ENCODE measurements at places on chromosomes 3 and 15.
A peak's percentile ranks its signal among the peaks of the same experiment; 100 is the strongest.

DNA sequence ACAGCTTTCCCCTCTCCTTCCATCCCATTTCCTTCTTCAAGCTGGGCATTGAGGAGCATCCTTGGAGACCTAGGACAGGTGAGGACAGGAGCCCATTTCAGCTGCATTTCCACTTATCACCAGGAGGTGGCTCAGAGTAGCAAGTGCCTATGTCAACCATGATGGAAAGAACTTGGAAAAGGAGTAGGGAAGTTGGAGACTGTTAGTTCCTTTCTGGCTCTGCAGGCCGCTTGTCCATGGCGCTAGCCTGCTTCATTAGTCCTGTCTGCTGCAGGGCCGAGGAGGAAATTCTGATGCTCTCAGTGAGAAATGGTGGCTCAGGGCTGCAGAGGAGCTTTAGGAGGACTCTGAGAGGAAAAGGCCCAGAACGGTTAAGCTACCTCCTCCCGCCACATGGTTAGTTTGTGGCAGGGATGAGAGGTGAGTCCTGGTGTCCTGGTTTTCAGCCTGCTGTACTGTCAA lies 7.0 kb upstream of the CD276 start:
- no peak for DNase-seq

DNA sequence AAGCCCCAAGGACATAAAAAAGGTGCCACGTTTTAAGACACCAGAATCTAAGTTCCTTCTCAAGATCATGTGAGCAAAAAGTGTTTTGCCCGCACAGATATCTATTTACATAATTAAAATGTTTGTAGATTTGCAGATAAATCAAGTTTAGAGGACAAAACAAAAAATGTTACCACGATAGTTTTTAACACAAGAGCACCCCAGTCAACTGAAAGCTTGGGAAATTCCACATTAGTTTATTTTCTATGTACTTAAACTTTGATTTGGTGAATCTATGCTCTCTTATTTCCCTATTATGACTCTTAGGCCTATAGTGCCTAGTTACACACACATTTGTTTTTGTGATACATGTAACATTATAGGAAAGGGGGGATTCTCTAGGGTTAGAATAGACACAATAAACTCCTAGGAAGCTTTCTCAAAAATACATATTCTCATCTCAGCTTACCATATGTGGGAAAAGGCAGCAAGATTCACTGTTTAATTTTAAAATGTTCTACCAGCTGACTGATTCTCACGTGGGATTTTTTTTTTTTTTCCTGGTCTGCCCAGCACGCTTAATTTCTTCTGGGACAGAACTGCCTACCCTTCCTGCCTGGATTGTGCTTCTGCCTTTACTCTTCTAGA lies 8.4 kb upstream of the LEKR1 start:
- DNase-seq = no peak

DNA sequence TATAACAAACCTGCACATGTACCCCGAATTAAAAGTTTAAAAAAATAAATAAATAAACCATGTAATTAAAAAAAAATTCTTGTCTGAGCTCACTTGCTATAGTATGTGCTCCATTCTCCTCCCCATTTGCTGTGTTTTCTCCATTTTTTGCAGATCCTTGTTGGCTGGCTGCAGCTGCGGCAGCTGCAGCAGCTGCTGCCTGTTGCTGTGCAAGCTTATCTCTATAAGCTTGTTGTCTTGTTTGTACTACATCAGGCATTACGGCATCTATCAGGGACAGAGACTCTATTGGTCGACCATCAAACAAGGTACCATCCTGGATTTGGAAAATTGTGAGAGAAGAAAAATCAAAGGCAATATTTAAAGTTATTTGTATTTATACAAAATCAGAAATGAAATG lies 145.9 kb downstream of the TBL1XR1 start:
- DNase-seq = peak; percentile 17

- DNase-seq = no peak
Observed at GRCh38 chr3:5141760-5142159, 19.7 kb downstream of the ARL8B start.

DNA sequence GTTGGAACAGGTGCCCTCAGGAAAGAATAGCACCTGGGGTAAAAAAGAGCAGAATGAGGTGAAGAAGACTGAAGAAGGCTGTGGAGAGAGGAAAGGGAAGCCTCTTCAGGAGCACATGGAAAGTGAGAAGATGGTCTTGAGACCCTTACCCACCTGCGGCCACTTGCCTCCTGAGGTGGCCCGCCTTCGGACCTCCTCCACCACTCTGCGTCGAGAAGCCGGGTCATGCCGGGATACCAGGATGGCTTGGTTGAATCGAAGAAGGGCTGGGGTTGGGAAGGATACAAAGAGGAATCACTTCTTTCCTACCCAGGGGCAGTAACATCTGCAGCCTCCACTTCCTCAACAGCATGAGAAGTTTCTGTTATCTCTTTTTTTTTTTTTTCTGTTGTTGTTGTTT lies 3.0 kb downstream of the LPCAT4 start:
- DNase-seq = no peak

GRCh38 chr3:64369390-64369789 lies 144.1 kb upstream of the PRICKLE2 start:
- no peak for DNase-seq

DNA sequence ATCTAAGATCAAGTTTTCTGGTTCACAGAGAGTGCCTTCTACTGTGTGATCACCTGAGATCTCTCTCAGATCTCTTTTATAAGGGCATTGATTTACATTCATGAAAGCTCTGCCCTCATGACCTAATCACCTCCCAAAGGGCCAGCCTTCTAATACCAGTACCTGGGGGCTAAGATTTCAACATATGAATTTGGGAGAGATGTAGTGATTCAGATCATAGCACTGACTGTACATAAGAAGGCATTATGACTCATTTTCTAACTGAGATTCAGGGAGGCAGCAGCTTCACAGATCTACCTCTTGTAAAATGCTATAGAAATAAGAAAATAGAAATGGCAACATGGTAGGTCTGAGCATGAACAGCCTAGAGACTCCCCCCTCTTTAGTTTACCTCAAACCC lies 39.6 kb downstream of the VGLL3 start:
- DNase-seq = no peak

GRCh38 chr3:171648069-171648468 lies 162.2 kb downstream of the PLD1 start:
- DNase-seq = no peak

GRCh38 chr15:88792342-88793282 lies 10.6 kb upstream of the ACAN start:
- no peak for DNase-seq

GRCh38 chr15:68586274-68586961 lies 7.6 kb downstream of the CORO2B start:
- DNase-seq = no peak

DNA sequence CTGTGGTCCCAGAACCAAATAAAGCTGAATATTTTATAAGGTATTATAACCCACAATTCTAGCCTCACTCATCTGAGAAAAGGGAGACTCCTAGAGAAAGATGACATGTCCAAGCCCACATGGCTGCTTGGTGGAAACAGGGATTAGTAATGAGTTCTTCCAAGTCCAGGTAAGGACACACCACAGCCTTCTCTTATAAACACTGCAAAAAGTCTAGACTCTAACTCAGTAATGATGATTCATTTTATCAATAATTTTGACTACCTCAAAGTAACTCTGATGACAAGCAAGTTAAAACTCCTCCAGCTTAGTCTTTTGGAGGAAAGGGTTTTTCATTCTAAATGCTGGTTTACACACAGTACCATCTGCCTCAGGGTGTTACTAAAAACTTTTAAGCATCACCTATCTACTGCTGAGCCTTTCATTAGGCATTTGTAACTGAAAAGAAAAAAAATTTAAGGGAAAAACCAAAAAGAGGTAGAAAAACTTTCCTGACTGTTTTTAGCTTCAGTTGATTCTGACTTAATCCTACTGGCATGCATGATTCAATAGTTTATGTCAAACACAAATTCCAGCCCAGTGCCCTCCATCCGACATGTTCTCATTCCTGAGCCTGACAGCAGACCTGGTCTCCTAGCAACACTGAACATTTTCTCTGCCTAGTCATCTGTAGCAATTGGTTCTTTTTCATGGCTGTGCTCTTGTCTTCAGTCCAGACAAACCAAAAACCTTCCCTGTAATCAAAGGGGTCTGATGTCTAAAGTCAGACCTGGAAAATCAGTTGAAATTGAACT lies 43.9 kb downstream of the P3H2 start:
- no peak for DNase-seq

DNA sequence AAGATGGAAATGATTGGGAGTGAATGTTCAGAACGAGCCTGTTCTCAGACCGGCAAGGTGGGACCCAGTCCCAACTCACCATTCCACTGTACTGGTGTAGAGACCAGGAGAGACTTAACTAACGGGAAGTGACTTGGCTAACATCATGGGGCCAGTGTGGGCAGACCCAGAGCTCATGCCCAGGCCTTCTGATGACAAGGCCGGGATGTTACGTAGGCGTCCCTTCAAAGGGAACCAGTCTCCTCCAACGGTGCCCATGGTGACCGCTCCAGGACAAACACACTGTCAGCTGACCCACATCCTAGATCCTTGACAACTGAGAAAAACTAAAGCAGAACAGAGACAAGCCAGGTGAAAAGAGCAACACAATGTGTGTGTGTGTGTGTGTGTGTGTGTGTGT lies 128.4 kb upstream of the HACD2 start:
- DNase-seq = no peak
